ENCODE measurements at places on chromosomes 6 and 20.

- DNase-seq, result no peak
Observed at GRCh38 chr6:67986694-67987232, 648.3 kb upstream of the ADGRB3 start.

DNA sequence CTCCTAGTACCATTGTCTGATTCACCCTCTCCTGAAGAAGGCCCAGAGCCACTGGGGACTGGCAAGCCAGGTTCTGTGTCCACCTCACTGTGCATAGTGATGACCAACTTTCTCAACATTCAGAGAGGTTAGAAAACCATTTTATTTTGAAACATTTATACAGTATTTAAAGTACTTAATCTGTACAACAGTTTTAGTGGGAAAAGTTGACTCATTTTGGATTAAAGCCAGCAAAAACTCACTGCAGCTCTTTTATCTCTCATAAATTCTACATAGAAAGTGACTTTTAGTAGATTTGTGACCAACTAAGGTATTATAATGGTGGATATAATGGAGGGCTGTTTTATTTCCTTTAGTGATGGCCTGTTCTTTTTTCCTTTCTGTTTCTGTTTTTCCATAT lies 9.7 kb downstream of the TULP4 start:
- DNase-seq, result no peak

GRCh38 chr6:143264379-143264778 lies 186.1 kb downstream of the ADAT2 start:
- DNase-seq, result no peak

DNA sequence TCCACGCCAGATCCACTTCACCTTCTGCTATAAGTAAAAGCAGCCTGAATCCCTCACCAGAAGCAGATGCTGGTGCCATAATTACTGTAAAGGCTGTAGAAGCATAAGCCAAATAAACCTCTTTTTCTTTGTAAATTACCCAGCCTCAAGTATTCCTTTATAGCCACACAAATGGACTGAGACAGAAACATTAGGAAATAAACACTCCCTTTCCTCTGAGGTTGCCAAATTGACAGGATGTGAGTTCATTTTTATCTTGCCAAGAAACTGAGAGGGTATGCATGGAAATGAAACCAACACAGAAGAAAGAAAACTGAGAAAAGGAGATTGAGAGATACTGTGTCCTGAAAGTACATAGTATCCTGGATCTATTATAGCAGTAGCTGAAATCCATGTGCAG lies 481.2 kb downstream of the HAO1 start:
- DNase-seq, result no peak

- no peak for DNase-seq
Observed at GRCh38 chr6:56520218-56520617, 122.5 kb downstream of the DST start.

- no peak for DNase-seq
Observed at GRCh38 chr20:62120990-62121775, 1.1 kb upstream of the LSM14B start.

GRCh38 chr6:155126727-155127439 lies 131.8 kb downstream of the TIAM2 start:
- no peak for DNase-seq

DNA sequence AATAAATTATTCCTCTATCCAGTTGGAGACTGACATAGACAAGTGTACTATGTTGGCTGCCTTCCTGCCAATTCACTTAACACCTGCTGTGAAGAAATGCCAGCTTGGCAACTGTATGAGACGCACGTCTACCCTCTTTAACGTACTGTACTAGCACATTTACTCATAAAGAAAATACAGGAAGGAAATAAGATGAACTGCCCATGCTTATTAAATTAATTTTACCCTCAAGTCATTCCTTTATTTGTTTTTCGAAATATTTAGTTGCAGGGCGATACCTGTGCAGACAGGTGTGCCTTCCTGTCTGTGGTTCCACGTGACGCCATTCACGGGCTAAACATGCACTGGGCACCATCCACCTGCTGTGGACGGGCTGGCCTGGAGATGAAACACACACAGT lies 52.0 kb downstream of the PSMG4 start:
- DNase-seq, result no peak

GRCh38 chr20:31835977-31836852 lies 9.2 kb downstream of the FOXS1 start:
- DNase-seq, result no peak

DNA sequence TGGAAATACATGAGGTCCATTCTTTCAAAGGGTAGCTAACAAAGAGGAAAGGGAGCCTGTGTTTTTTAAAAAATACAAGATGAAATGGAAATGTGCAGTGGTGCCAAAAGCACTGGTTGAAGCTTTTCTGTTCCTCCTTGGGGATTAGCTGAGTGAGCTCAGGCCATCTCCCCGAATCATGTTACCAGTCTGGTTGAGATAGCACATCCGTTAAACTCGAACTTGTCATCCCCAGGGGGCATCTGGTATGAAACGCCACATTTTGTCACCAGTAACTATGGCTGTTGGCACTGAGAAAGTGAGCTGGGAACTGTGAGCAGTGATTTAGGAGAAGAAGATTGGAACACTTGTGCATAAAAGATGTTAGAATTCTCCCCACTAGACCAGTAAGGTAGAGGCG lies 196.2 kb downstream of the SAMD5 start:
- DNase-seq, result no peak

- DNase-seq, result no peak
Observed at GRCh38 chr6:90288404-90288803, 8.2 kb downstream of the BACH2 start.

- DNase-seq, result no peak
Observed at GRCh38 chr20:6663751-6664388, 103.6 kb upstream of the BMP2 start.

Data from stimulated activated naive CD4-positive, alpha-beta T cell (primary cell).